ENCODE measurements at places on chromosomes 6 and 20. TPM values are rescaled to one million over a fixed set of nuclear protein-coding genes. Genes with fewer than 3 reads are reported as not detected.

GRCh38 chr20:1567392-1568162 is 10.1 kb upstream of the SIRPD start:
- no peak for DNase-seq

GRCh38 chr20:54645445-54646155 is 170.2 kb downstream of the DOK5 start:
- DNase-seq = no peak

The TFAP2D gene
- polyA plus RNA-seq = not detected

The RBPJL gene
- not detected for polyA plus RNA-seq
